ENCODE measurements at places on chromosomes 5 and 9. TPM values are rescaled to one million over a fixed set of nuclear protein-coding genes. Genes with fewer than 3 reads are reported as not detected.

Gene KIF12
- total RNA-seq = not detected

Gene EIF4E1B
- total RNA-seq = not detected

Gene SEMA5A
- 12.5 TPM for total RNA-seq

DNA sequence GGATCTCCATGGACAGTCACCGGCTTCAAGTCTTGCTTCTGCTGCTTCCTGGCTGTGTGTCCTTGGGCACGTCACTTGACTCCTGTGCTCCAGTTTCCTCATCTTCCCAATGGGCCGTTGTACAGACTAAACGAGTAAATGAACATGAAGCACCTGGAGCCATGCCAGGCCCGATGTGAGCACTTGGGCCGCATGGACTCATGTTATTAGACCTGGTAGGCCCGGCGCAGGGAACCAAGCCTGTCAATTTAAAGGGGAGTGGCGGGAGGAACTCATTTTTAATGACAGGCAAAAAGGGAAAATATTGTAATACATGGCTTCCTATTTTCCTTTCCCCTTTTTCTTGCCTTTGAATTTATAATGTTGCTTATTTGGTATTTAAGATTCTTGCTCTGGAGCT lies 47.5 kb downstream of the TENT4A start:
- DNase-seq = no peak

DNA sequence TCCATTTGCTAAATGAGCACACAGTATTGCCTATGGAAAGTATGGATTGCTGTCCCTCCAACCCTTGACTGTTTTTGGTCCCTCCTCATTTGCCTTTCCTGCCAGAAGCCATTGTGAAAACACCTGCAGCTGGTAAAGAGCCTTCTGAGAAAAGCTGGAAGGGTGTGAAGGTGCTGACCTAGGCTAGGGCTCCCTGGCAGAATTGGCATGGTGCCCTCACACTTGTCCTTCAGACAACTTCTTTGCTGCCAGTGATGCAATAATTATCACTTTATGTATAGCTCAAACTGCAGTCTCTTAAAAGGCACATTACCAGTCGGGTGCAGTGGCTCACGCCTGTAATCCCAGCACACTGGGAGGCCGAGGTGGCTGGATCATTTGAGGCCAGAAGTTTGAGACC lies 4.2 kb downstream of the TXNDC15 start:
- DNase-seq = no peak

DNA sequence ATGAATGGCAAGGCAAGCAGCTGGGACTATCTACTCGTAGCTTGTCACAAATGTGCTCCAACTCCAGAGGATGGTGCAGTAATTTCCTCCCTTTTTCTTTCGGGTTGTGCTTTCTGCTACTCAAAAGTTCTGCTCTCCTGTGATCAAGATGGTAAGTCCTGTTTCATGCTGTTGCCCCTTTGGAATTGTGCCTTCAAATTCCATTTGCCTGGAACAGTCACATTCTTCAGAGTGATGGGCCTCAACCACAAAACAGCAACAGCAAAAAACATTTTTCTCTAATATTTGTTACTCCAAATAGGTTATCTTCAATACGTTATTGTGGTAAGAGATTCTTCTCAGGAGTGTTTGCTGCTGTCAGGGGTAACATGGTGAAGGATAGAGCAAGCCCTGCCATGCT lies 209.3 kb downstream of the PALM2AKAP2 start:
- peak; percentile 26 for DNase-seq

DNA sequence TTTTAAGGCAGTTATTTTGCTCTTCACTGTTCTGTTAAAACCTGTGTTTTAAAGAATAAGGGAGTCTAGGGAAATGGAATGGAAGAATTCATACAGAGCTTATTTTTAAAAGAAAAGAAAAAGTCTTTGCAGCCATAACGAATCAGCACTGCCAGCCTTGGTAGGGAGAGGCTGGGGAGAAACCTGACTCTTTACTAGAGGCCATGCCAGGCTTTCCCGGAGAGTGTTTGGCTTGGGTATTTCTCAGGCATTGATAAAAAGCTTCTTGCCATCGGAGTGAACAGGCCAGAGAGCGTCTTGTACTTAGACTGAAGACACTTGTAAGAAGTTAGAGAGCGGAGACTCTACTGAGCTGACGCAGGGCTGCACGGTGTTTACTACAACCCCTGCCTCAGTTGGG lies 72.7 kb upstream of the NFIL3 start:
- DNase-seq = no peak

DNA sequence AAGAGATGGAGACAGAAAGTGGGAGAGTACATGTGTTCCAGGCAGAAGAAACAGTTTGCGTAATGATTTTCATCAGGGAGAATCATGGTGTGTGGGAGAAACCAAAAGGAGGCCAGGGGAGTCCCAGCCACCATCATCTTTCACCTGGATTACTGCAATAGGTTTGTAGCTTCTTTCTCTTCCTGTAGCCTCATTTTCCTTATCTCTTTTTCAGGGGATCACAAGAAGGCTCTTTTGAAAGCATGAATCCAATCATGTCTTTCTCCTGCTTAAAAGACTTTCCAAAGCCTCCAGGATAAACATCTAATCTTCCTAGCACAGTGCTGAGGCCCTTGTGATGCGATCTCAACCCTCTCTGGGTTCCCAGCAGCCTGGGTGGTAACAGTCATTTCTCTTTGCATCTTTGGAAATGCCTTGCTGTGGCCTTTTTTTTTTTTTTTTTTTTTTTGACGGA lies 10.3 kb upstream of the GPBP1 start:
- DNase-seq = no peak

GRCh38 chr9:68950188-68950587 lies 63.7 kb downstream of the PRKACG start:
- DNase-seq = no peak

All from IMR-90 (cell line).